GM19239 (cell line): ENCODE measurements at places on chromosomes 2 and 18.

- no peak for DNase-seq
Observed at GRCh38 chr18:61882296-61883004, 10.4 kb downstream of the RNF152 start.

- DNase-seq = no peak
Observed at GRCh38 chr2:70258532-70258875, 567 bp downstream of the PCYOX1 start.

DNA sequence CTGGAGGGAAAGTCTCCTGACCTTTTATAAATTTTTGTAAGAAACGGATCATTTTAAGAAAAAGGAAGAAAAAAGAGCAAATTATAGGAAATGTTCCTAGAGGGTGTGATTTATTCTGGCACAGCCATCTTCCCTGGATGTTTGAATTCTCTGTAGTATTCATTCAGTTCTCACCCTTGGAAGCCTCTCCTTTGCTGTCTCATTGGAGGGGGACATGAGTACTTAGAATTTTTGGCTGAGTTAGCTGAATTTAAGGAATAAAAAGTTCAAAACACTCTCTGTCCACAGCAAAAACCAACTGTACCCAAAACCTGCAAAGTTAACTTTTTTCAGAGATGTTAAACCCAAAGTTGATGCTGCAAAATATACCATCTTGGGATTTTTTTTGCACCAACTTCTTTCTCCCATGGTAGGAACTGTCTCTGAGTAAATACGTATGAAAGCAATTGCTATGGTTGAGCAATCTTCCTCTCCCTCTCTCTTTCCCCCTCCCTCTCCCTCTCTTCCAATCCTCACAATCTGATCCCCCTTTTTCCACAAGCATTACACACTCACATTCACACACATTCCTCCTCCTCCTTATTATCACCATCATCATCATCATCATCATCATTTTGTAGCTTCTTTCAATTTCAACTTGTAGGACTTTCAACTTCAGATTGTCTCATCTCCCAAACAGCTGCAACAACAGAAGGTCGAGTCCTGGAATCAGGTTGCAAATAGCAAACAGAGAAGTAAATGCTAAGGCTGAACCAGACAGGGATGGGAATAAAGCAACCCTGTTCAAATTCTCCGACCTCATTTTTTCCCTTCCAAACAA is 183.7 kb downstream of the GFPT1 start:
- DNase-seq = no peak

GRCh38 chr2:201205515-201205849 is 22.5 kb downstream of the CASP10 start:
- no peak for DNase-seq
